Fibroblast of skin of right biceps (primary cell): ENCODE measurements at places on chromosomes 13 and 19.
A peak's percentile ranks its signal among the peaks of the same experiment; 100 is the strongest.

- peak; percentile 28 for DNase-seq
These were observed 5.0 kb upstream of the ZNF230 start for GRCh38 chr19:43997631-43998290.

GRCh38 chr19:1360818-1361461, 22.8 kb upstream of the NDUFS7 start:
- peak; percentile 84 for DNase-seq

DNA sequence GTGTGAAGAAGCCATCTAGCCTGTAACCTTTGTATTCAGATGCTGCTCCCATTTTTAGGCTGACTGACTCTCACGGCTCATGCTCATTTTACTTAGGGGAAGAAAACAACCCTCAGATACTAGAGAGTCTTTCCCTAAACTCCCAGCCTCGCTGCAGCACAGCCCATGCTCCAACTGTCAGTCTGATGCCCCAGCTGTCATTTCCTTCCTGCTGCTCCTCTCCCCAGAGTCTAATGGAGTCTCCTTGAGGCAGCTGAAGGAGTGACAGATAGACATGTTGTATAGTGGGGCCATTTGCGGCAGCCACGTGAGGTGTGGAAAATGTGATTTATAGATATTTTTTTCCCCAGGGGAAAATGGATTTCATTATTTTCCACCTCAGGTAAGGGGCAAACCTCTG, 59.2 kb upstream of the OLFM4 start:
- DNase-seq = no peak

DNA sequence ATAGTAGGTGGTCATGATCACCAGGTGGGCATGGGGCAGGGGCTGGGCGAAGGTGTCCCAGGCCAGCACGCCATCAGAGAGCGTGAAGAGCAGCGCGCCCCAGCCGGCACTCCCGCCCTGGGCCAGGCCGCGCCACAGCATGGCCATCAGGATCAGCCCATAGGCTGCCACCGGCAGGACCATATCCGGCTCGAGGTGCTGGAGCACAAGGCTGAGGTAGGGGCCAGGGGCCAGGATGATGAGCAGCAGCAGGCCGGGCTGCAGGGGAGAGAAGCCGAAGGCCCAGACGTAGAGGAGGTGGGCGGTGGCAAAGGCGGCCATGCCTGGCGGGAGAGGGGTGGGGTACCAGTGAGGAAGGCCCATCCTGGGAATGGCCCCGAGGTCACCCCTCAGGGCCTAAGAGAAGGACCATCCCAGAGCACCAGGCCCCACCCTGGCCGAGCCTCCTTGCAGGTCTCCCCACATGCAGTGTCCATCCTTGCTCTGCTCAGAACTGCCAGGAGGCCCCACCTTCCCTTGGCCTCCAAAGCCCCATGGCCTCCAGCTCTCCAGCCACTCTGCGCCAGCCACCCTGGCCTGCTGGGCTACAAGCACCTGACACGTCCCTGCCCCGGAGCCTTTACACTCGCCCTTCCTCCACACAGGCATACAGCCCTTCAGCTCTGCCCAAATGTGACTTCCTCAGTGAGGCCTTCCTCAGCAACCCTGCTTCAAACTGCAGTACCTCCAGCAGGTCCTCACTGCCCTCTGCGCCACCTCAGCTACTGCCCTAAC, 1.1 kb downstream of the TMEM86B start:
- no peak for DNase-seq

DNA sequence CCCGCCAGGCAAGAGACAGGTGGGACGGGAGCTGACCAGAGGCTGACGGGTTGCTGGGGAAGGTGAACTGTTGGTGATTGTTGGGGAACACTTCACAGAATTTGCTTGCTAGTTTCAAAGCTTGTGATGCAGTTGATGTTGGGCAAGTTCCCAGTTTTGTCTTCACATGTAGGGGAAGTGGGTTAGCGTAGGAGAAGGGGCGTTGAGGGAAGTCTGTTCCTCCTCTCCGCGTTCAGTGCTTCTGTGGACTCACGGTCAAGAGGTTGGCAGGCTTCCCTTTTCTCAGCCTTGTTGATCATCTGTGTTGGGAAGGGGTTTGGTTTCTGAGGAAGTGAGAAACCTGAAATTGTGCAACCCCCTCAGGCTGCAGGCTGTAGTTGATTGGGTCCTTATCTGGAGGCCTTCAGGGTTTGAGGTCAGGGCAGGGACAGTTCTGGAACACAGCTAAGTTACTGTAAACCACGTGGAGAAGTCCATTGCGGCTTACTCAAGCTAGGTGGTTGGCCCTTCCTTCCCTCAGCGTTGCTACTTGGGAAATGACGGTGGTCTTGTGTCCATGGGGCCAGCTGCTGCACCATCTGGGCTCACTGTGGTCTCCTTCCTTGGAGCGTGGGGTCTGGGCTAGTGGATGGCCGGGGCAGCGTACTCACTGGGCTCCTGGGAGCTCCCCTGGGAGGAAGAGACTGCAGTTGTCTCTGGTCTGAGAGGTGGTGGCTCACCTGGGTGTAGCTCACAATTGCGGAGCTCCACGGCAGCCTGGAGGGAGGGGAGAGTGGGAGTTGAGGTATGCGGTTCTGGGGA, 7.5 kb downstream of the RPS9 start:
- DNase-seq = peak; percentile 44

- no peak for DNase-seq
These were observed 13.3 kb downstream of the SLC7A1 start for GRCh38 chr13:29582171-29582570.

DNA sequence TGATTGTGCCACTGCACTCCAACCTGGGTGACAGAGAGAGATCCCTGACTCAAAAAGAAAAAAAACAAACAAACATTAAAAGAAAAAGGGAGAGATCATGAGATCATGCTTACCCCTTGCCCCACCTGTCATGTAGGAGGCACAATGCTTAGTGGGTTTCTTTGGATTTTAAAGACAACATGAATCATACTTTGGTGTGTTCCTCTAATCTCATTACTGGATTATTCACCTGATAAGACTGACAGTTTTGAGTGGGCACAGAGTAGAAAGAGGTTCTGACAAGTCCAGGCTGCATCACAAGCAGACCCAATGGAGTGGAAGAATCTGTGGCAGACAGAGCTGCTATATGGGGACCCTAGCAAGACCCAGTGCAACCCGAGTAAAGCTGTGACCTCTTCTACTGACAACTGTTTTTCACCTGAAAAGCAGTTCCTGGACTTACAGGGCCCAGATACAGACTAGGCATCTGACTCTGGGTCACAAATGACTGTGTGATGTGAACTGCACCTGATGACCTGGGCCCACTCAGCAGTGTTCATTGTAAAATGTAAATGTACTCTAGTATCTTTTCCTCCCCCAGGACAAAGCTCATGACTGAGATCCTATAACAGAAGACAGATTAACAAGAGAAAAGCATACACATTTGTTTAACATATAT, 28.9 kb upstream of the USP12 start:
- no peak for DNase-seq

DNA sequence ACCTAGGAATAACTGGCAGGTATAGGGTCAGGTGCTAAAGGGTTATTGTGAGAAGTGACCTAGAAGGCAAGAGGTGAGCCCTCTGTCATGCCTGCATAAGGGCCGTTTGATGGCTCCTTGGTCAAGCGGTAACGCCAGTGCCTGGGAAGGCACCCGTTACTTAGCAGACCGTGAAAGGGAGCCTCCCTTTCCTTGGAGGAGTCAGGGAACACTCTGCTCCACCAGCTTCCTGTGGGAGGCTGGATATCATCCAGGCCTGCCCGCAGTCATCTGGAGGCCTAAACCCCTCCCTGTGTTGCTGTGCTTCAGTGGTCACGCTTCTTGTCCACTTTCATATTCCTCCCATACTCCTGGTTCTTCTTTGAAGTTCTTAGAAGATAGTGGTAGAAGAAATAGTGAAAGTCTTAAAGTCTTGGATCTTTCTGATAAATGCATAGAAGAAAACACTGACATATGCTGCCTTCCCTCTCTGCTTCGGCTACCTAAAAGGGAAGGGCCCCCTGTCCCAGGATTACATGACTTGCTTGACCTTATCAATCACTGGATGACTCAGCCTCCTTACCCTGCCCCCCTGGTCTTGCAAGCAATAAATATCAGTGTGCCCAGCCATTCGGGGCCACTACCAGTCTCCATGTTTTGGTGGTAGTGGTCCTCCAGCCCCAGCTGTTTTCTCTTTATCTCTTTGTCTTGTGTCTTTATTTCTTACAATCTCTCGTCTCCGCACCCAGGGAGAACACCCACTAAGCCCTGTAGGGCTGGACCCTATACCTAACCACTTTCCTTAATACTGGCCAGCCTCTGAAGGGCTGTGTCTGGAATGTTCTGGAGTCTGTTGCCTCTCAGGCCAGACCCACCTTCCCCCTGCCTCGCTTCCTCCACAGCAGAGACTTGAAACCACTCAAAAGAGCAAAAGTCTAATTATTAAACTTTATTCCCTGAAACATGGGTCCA, 16.1 kb upstream of the ABCC4 start:
- DNase-seq = no peak

- DNase-seq = peak; percentile 42
These were observed 11.9 kb downstream of the LTBP4 start for GRCh38 chr19:40612831-40613689.

DNA sequence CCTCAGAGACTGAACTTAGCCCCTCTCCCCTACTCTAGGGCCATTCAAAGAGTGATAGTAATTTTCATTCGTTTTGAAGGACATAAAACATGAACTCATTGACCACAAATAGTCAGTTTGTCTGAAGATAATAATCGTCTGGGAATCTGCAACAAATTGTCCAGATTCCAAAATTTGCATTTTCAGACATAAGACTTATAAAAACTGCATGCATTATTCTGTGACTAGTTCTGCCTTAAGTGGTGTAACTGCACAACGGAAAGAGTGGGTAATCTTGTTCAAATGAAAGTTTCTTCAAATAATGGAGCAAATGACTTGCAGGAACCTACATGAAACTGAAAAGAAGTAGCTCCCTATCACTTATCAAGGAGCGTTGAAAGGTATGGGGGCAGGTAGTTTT, 8.4 kb downstream of the CSNK1A1L start:
- peak; percentile 80 for DNase-seq

- DNase-seq = no peak
These were observed 1.7 kb downstream of the WDR83 start for GRCh38 chr19:12668346-12668745.

DNA sequence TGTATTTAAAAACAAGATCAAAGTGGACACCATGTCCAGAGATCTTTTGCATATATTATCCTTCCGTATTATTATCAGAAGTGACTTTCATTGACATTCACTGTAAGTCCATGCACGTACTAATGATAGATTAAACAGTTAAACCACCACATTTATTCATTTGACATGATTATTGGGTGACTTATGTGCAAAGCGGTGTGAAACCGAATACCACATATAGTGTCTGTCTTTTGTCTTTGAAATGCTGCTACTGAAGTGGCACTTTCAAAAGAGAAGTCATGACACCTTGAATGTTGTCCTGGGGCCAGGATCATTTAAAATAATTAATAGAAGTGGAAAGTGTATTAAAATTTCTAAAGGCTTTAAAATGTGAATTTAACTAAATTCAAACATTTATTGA, 100.1 kb downstream of the ERCC5 start:
- DNase-seq = no peak
